Stimulated activated CD8-positive, alpha-beta memory T cell treated with anti-CD3 and anti-CD28 coated beads, Interleukin-4, amount 100 ng/mL, for 4 hours (primary cell): ENCODE measurements at places on chromosomes 2 and 18.

- DNase-seq, result no peak
These were observed 783.9 kb downstream of the TSN start for GRCh38 chr2:122539311-122539710.

- no peak for DNase-seq
These were observed 61.0 kb downstream of the MYT1L start for GRCh38 chr2:2269989-2270562.

- no peak for DNase-seq
These were observed 540.9 kb upstream of the RAB6C start for GRCh38 chr2:129438501-129439057.

GRCh38 chr2:215652388-215652787 is 216.5 kb upstream of the FN1 start:
- no peak for DNase-seq

DNA sequence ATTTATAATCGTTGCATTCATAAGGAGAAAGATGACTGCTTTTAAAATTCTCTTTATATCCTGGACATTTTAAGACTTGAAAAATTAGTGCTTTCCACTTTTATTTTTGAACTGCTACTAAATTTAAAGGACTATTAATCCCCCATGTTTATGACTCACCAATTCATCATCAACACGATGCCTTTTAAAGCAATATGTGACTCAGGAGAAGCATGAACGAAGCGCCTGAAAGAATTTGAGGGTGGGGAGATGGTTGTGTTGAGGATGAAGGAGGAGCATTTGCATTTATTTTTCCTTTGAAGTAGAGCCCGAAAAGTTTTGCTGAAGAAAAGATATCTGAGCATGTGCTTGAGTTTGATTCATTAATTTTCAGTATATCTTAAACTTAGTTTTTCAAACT is 192.2 kb upstream of the LRRTM1 start:
- DNase-seq, result no peak

GRCh38 chr2:20523073-20523798 is 76.4 kb downstream of the RHOB start:
- DNase-seq, result no peak

GRCh38 chr2:129009555-129010146 is 691.0 kb upstream of the HS6ST1 start:
- no peak for DNase-seq

GRCh38 chr2:234412726-234413125 is 84.2 kb downstream of the ARL4C start:
- no peak for DNase-seq

DNA sequence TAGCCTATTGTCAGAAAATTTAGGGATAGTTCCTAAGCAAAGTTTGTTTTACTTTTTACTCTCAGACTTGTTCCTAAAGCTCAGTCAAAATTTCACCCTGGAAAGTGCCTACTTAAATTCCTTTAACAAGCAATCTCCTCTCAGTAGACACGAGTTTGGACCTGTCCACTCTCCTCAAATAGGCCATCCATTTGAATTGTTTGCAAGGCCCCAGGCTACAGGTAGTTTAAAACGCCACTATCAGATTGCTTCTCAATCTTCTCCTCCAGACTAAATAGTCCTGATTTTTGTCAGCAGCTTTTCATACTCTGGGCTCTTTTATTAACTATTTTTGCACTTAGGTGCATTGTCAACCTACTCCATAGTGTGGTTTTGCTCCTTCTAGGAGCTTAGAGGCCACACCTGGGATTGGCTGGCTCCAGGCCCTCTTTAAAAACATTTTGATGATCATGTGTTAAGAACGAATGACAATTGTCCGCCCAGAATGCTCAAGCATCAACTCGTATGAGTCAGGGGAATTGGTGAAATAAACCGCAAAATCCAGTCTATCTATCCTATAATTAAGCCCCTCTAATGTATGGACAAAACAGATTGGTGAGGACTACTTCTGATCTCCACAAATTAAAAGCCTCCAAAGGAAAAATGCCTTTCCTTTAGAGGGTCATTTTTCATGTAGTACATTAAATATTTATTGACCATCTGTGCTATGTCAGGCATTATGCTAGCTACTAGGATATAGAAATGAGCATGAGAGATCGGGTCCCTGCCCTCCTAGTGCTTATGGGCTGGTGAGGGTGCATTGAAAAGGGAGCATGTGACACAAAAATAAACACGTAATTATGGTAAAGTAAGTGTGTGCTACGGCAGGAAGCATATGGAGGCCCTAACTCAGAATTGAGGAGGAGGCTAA is 333.8 kb upstream of the TNP1 start:
- no peak for DNase-seq

DNA sequence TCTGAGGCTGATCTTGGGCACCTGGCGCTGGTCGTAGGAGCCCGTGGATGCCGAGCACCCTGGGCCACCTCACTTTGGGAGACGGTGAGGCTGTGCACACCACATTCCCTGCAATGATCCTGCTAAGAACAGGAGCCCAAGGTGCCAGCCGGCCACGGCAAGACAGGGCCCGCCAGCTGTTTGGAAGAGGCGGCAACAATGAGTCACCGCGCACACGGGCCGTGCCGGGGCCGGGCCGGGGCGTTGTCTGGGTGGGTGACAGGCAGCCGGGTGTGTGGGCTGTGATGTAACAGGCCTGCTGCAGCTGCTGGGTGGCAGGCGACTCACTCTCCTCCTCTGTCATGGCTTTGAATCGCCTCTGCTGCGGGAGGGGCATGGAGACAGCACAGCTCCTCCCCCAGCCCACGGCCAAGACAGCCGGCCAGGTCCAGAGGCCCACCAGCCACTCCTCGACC is 49.7 kb upstream of the ODC1 start:
- peak; percentile 62 for DNase-seq

GRCh38 chr2:200930947-200931626 is 32.4 kb downstream of the ORC2 start:
- no peak for DNase-seq

GRCh38 chr2:238029853-238030252 is 30.9 kb upstream of the SCLY start:
- DNase-seq, result no peak

DNA sequence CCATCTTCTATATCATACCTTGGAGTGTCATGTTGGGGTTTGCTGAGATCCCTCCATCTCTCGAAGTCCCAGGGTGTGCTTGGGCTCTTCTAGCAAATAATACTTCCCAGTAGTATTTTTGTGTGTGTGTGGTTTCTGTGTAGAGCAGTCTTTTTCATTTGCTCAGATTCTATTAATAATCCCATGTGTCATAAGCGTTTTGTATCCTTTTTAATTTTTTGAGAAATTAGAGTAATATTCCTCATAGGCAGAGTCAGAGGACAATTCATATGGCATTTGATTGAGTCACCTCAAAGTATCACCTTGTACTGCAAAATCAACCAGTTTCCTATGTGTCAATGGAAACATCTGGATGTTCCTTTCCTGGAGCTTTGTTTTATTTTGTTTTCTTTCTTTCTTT is 37.4 kb upstream of the PPP1R1C start:
- DNase-seq, result no peak
